ENCODE measurements at places on chromosomes 11 and 22.

GRCh38 chr22:49235463-49236300 is 592.0 kb downstream of the BRD1 start:
- DNase-seq = no peak

GRCh38 chr22:23302171-23303002 is 122.1 kb downstream of the BCR start:
- DNase-seq = no peak

DNA sequence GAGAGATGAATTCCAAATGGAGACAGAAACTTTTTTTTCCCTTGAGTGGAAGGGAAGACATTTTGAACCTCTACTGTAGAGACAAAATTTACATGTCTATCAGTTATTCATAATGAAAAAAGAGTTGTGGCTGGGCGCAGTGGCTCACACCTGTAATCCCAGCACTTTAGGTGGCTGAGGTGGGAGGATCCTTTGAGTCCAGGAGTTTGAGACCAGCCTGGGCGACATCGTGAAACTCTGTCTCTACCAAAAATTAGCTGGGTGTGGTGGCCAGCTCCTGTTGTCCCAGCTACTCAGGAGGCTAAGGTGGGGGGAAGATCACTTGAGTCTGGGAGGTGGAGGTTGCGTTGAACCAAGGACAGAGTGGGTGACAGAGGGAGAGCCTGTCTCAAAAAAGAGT is 4.1 kb downstream of the EED start:
- DNase-seq = no peak

GRCh38 chr11:65584723-65585171 is 8.9 kb downstream of the EHBP1L1 start:
- no peak for DNase-seq

All from stimulated activated CD4-positive, alpha-beta T cell treated with anti-CD3 and anti-CD28 coated beads, Interleukin-1b, Interleukin-23, amount 100 ng/mL, for 1 hour (primary cell).